ENCODE measurements at places on chromosomes 12 and 14.

- no peak for DNase-seq
- H3K4me3 ChIP-seq = no peak overlapping the region
Measured at GRCh38 chr12:48045061-48045846, 41.0 kb upstream of the COL2A1 start.

- H3K27me3 ChIP-seq = peaks cover 17% of the 10 kb centered on the region
- H3K4me1 ChIP-seq = no peaks in the 10 kb centered on the region
- H3K4me3 ChIP-seq = no peak overlapping the region
- no peak overlapping the region for H3K27ac ChIP-seq
Measured at GRCh38 chr12:7479771-7480170, 23.8 kb downstream of the CD163 start.

GRCh38 chr12:11621797-11622423 is 27.6 kb upstream of the ETV6 start:
- no peaks in the 10 kb centered on the region for H3K27me3 ChIP-seq
- H3K36me3 ChIP-seq = no peaks in the 10 kb centered on the region
- H3K27ac ChIP-seq = no peak overlapping the region

DNA sequence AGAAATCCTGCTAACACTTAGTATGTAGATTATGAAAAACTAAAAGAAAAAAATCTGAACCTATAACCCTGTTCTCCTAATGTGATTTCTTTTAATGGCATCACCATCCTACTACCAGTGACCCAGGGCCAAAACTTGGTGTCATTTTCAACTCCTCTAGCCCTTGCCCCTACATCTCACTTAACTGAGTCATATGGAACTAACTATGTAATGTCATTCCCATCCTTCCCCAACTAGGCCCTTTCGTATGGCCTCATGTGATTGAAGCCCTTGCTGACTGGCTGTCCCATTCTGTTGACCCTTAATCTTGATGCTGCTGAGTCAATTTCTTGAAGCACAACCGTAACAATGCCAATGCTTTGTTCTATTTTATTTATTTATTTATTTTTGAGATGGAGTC is 7.6 kb downstream of the DMAC2L start:
- DNase-seq = peak; percentile 14
- no peaks in the 10 kb centered on the region for H3K27me3 ChIP-seq
- no peaks in the 10 kb centered on the region for H3K36me3 ChIP-seq

- DNase-seq = no peak
- H3K36me3 ChIP-seq = no peaks in the 10 kb centered on the region
- no peak overlapping the region for H3K4me3 ChIP-seq
- no peaks in the 10 kb centered on the region for H3K4me1 ChIP-seq
- no peak overlapping the region for H3K27ac ChIP-seq
- no peaks in the 10 kb centered on the region for H3K27me3 ChIP-seq
Measured at GRCh38 chr12:120734210-120734609, 8.6 kb downstream of the ACADS start.

DNA sequence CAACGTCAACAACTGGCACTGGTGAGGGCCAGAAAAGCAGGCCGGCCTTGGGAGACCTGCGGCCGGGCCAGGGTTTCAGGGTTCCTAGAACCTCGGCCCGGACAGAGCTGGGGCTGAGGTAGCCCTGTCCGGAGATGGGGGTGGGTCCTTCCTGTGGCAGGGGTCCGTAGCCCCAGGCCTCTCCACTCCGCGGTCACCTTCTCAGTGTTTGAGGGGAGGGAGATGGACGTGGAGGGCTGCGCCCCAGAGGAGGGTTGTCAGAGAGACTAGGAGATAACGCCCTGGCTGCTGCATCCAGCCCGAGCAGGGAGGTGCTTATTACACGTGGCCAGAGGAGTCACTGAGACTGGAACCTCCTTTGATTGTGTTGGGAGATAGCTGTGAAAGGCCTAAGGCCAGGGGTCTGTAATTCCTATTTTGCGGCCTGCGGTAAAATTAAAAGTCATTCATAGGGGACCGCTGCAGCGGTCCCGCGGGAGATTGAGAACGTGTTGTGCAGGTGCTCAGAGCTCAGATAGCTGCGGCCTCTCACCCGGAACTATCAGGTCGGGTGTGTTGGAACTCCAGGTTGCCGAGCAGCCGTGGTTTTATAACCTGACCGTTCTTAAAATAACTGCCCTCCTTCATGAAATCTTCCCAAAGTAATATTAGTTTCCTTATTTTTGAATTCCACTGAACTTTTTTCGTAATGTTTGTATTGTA is 507 bp downstream of the AHSA1 start:
- peak overlapping the region; percentile 50 for H3K27ac ChIP-seq
- H3K27me3 ChIP-seq = no peaks in the 10 kb centered on the region
- peak overlapping the region; percentile 82 for H3K4me3 ChIP-seq
- H3K36me3 ChIP-seq = peaks cover 26% of the 10 kb centered on the region
- H3K4me1 ChIP-seq = peaks cover 19% of the 10 kb centered on the region

DNA sequence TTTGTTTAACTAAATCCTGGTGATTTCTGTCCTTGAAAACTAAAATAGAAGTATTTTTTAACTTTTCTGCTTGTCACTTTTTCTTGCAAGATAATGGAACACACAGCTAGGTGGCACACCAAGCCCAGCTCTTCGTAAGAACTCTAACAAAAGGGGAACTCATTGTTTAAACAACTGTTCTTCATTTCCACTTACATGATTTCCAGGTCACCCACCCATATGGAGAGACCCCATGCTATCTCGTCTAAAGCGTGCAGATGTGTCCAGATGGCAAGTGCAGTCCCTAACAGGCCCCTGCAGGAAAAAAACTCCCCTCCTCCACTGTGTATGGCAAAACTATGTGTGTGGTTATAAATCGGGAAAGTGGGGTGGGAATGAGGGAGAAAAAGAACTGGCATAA is 43.3 kb upstream of the NT5DC3 start:
- peaks cover 29% of the 10 kb centered on the region for H3K4me1 ChIP-seq
- H3K27me3 ChIP-seq = no peaks in the 10 kb centered on the region
- no peak overlapping the region for H3K4me3 ChIP-seq
- H3K36me3 ChIP-seq = no peaks in the 10 kb centered on the region

- H3K27ac ChIP-seq = no peak overlapping the region
- H3K36me3 ChIP-seq = peaks cover 28% of the 10 kb centered on the region
- DNase-seq = no peak
- no peaks in the 10 kb centered on the region for H3K4me1 ChIP-seq
- H3K4me3 ChIP-seq = no peak overlapping the region
- H3K27me3 ChIP-seq = no peaks in the 10 kb centered on the region
Measured at GRCh38 chr12:124786061-124786964, 77.4 kb downstream of the SCARB1 start.

GRCh38 chr14:44392984-44393383 is 114.1 kb downstream of the FSCB start:
- no peaks in the 10 kb centered on the region for H3K27me3 ChIP-seq
- no peak overlapping the region for H3K27ac ChIP-seq
- H3K36me3 ChIP-seq = no peaks in the 10 kb centered on the region
- no peak overlapping the region for H3K4me3 ChIP-seq
- no peak for DNase-seq

- H3K4me1 ChIP-seq = peaks cover 69% of the 10 kb centered on the region
- peak overlapping the region; percentile 3 for H3K4me3 ChIP-seq
- DNase-seq = peak; percentile 100
- no peaks in the 10 kb centered on the region for H3K27me3 ChIP-seq
- H3K27ac ChIP-seq = peak overlapping the region; percentile 72
- no peaks in the 10 kb centered on the region for H3K36me3 ChIP-seq
Measured at GRCh38 chr14:58746261-58746660, 108.5 kb downstream of the DACT1 start.

DNA sequence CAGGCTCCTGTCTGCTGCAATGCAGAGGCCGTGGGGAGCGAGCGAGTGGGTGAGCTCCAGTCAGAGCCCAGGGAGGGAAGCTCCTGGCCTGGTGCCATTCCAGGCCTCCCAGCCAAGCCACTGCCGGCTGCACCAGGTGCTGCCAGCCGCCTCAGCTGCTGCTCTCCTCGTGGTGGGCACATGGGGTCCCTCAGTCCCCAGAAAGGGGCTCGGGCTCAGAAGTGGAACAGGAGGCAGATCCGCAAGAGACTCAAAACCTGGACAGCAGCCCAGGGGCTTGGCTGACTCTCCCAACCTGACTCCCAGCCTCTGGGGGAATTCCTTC is 2.4 kb downstream of the ABCB9 start:
- H3K4me1 ChIP-seq = peaks cover 22% of the 10 kb centered on the region
- no peaks in the 10 kb centered on the region for H3K27me3 ChIP-seq
- H3K4me3 ChIP-seq = no peak overlapping the region
- H3K36me3 ChIP-seq = no peaks in the 10 kb centered on the region

DNA sequence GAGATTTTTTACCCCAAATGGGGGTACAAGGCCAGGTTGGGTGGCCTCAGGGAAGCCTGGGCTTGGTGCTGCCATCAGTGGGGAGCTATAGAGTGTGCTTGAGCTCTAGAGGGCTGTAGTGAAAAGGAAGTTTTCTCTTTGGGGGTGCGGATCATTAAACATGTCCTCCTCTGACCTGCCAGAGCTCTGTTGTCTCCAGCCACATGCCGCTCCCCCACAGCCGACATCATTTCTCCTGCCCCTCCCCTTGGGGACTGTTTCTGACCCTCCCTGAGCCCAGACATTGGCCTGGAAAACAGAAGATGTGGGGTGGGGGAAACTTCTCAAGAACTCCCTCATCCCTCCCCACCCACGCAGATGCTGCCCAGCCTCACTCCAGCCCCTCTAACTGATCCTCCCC is 25.3 kb downstream of the DTX1 start:
- H3K4me1 ChIP-seq = peaks cover under 1% of the 10 kb centered on the region
- no peaks in the 10 kb centered on the region for H3K36me3 ChIP-seq
- no peak for DNase-seq
- H3K27ac ChIP-seq = no peak overlapping the region
- H3K27me3 ChIP-seq = no peaks in the 10 kb centered on the region
- H3K4me3 ChIP-seq = no peak overlapping the region

DNA sequence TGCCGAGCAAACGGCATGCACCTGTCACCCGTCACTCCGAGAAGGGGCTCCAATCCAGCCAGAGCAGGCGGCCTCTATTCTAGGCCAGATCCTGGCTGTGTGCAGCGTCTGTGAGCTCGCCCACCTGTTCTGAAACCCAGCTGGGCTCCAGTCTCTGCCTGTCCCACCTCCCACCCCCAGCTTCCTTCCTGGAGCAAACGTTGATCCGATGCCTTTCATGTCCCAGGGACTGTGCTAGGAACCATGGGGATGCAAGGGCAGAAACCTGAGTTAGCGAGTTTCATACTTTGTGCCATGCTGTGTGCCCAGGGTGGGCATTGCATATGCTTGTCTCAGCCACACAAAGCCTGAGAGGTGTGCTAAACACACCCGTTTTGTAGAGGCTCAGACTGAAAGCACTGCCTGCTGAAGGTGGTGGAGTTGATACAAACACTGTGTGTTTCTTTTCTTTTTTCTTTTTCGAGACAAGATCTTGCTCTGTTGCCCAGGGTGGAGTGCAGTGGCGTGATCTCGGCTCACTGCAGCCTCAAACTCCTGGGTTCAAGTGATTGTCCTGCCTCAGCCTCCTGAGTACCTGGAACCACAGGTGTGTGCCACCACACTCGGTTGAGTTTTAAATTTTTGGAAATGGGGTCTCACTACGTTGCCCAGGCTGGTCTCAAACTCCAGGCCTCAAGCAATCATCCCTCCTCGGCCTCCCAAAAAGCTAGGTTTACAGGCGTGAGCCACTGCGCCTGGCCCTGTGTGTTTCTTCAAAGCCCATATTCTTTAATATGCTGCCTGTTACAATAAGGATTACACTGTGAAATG is 84.1 kb upstream of the MED13L start:
- no peak for DNase-seq
- H3K4me1 ChIP-seq = no peaks in the 10 kb centered on the region
- no peak overlapping the region for H3K27ac ChIP-seq
- H3K4me3 ChIP-seq = no peak overlapping the region
- H3K27me3 ChIP-seq = no peaks in the 10 kb centered on the region

- no peak overlapping the region for H3K4me3 ChIP-seq
- no peaks in the 10 kb centered on the region for H3K4me1 ChIP-seq
Measured at GRCh38 chr14:67950386-67950785, 130.8 kb downstream of the RAD51B start.

- no peak overlapping the region for H3K27ac ChIP-seq
- DNase-seq = no peak
- H3K4me1 ChIP-seq = peaks cover 38% of the 10 kb centered on the region
- 0 out of 2 replicates have a peak overlapping the region, but pooled peaks have one; percentile 85 for H3K4me3 ChIP-seq
- H3K36me3 ChIP-seq = no peaks in the 10 kb centered on the region
- H3K27me3 ChIP-seq = no peaks in the 10 kb centered on the region
Measured at GRCh38 chr14:67410313-67410712, 1.7 kb downstream of the PLEK2 start.

DNA sequence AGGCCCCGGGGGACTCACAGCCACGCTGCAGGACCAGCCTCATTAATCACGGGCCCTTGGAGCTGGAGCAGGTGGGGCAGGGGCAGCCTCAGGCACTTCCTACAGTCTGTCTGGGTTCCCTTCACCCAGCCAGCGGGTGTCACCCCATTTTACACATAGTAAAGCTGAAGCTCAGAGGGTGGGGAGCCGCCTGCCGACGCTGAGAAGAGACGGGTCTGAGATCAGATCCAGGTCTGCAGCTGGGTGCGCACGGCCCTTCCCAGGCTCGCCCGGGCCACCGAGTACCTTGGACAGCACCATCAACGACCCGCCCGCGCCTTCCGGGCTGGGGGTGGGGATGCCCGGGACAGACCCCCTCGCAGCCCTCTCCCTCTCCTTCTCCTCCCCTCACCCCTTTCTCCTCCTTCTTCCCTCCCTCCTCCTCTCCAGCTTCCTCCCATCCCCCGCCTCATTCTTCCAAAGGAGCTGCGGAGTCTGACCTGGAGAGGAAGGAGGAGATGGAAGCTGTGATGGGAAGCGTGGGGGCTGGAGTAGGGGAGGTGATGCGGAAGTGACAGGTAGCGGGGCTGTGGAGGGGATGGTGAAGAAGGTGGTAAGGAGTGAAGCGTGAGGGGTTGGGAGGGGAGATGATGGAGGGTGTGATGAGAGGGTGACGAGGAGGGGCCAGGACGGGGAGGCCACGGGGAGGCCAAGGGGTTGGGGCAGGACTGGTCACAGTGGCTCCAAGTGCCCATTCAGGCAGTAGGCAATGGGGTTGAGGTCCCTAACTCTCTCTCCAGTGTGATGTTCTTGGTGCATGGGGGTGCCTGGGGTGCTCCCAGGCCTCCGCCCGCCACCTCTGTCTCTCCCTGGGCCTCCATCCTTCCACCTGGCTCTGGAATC is 8.8 kb downstream of the DTX1 start:
- no peaks in the 10 kb centered on the region for H3K4me1 ChIP-seq
- H3K27ac ChIP-seq = no peak overlapping the region
- 0 out of 2 replicates have a peak, but pooled peaks cover 4% of the 10 kb centered on the region for H3K27me3 ChIP-seq
- no peaks in the 10 kb centered on the region for H3K36me3 ChIP-seq
- no peak for DNase-seq

DNA sequence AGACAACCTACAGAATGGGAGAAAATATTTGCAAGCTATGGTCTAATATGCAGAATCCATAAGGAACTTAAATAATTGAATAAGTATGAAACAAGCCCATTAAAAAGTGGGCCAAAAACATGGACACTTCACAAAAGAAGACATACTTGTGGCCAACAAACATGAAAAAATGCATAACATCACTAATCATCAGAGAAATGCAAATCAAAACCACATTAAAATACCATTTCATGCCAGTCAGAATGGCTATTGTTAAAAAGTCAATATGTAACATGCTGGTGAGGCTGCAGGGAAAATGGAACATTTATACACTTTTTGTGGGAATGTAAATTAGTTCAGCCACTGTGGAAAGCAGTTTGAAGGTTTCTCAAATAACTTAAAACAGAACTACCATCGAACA is 945.4 kb upstream of the FLRT2 start:
- no peaks in the 10 kb centered on the region for H3K27me3 ChIP-seq
- H3K4me3 ChIP-seq = no peak overlapping the region
- H3K4me1 ChIP-seq = no peaks in the 10 kb centered on the region
- no peak for DNase-seq
- no peaks in the 10 kb centered on the region for H3K36me3 ChIP-seq
- H3K27ac ChIP-seq = no peak overlapping the region

Data from PC-3 (cell line).